SK-N-MC (cell line): ENCODE measurements at places on chromosomes 2 and 18.

DNA sequence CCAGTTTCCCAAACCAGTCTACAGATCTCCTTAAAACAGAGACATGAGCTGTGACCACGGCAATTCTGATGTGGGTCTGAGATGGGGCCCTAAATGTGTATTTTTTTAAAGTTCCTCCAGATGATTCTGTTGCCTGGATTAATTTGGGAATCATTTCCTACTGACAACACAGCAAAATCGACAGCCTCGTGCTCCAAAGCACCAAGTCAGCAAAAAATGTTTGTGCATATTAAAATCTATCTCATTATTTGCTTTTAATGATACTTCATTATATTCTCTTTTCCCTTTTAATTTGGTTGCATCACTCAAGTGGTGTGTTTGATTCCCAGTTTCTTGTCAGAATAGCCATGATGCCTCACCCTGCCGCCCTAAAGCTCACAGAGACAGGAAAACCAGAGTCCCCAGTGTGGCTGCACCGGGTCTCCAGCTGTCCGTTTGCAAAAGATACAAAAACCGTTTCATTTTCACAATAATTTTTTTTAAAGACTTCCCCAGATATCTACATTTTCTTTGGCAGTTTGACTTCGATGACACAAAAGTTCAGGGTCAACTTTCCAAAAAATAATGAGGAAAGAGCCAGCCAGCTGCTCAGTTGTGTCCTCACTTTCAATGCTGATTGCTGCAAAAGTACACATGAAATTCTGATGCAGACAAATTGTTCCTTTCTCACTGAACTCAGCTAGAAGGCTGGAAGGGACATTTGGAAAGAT is 443.2 kb upstream of the ID2 start:
- DNase-seq: no peak

DNA sequence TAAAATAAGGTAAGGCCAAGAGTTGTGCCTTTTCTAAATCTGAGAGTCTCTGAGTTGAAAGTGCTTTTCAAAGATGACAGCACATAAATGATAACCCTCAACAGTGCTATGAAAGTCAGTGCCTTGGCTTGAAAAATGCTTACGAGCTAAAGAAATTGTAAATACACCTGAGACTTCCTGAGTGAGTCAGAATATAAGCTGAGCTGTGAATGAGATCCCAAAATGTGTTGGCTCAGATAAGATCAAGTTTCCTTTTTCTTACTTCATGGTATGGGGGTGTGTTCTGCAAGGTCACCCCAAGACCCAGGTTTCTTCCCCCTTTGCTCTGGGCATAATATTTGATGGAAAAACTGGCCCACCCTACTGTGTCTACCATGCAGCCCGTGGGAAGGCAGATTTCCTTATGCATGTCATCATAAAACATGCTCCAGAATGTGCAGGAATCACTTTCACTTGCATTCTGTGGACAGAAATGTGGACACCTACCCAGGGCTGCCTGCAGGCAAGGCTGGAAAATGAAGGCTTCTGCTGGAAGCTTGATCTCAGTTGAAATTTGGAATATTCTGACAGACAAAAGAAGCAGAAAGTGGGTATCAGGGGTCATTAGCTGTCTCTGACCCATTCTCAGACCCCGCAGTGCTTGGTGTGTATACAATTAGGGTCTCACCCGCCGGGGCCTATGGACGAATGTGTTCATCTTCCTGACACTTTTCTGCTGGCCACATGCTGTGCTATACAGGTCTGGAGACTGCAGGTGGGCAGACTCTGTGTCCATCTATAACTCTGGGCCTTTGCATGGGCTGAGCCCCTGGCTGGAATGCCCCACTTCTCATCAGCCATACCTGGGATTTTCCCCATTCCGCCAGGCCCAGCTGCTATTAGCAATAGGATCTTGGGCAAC is 212.6 kb downstream of the SH3RF3 start:
- DNase-seq: no peak

- no peak for DNase-seq
These were observed 68.1 kb downstream of the CDH2 start for GRCh38 chr18:28108814-28109213.

GRCh38 chr2:3268705-3269029 is 109.0 kb downstream of the EIPR1 start:
- no peak for DNase-seq

DNA sequence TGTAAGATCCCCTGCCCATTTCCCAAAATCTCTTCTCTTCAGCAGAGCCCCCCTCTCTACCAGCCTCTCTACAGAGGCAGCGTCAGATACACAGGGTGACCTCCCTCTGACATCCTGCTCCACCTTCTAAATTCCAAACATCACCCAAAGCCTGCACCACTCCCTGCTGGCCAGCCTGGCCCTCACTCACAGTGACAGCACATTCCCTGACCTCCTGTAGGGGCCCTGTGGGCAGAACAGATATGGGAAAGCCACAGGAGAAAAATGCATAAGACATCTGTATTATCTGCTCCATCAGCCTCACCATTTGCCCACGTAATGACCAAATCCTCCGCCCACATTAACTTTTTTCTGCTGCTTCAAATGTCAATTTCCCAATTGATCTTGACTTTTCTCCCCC is 40.6 kb downstream of the TRABD2A start:
- DNase-seq: no peak

DNA sequence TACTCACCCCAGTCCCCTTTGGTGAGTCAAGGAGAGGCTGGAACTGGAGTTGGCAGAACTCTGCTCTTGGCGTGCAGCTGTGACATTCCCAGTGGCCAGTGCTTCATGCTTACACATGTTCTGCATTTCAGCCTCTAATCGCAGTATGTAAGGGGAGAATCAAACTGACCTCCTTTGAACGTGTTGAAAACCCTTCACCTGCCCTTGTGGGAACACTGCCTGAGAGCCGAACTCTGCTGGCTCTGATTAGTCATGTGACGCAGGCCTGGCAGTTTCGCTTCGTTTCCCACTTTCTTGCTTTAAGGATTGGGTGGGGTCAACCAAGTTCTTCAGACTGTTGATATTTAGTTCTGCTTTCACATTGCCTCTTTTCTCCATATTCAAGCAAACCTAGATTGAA is 173.8 kb upstream of the BCL2L11 start:
- DNase-seq: no peak

DNA sequence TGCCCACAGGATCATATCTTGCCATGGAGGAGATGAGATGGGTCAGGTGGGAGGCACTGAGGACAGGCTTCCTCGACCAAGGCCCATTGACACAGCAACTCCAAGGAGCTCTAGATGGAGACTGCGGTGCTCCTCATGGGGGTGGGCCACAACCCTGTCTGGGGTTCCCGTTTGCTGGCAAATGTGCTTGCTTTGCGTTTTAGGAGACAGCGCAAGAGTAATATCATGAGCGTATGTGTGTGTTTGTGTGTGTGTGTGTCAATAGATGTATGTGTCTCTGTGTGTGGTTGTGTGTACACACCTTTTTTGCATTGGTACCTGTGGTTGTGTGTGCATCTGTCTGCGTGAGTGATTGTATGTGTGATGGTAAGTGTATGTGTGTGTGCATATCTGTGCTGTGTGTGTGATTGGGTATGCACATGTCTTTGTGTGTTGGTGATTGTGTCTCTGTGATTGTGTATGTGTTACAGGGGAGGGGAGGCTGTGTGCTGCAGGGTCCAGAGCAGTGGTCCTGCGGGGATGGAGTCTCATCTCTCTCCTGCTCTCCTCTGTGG is 4.4 kb downstream of the FBLN7 start:
- DNase-seq: no peak

DNA sequence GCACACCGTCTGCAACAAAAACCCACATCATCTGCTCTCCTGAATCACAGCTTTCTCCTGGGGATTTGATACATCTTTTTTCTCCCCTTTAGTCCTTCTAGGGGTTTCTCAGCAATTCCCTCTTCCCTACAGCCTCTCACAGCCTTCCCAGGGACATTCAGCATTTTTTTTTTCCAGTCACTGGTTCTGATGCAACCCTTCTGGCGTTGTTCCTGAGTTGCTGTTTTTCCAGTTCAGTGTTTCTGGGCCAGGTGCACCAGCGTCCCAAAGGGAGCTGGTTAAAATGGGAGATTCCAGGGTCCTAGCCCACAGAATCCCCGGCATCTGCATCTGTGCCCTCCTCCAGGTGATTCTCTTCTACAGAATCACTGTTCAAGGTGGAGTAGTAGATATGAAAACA is 36.1 kb downstream of the ADCY3 start:
- no peak for DNase-seq

GRCh38 chr18:51447351-51448342 is 250.2 kb upstream of the MEX3C start:
- DNase-seq: no peak

DNA sequence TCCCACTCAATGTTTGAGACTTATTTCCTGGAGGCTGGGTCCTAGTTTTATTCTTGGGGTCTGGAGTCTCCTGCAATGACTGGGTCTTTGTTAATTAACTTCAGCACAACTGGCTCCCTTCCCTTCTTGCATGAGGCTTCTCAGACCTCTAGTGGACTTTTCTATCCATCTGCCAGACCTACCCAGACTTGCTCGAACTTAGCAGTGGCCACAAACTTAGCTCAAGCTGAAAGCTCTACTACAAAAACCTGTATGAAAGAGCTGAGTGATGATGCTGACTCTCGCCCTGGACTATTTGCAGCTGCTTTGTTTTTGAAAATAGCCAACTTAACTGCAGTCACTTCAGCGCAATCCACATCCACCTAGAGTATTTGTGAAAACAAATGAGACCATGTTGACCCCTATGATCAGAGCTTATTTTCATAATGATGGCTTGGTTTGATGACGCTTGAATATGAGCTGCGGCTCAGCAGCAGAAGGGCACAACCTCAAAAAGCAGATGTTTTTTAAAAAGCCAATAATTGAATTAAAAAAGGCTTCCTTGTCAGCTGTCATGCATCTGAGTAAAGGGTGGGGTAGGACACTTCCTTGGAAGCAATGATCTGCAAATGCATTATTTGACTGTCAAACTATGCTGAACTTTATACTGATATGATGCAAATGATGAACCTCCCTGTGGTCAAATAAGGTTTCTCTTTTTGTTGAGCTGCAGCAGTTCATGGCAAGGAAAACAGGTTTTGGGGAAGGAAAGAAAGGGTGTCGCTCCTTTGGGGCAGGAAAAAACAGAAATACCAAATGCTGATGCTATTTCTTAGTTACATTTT is 10.6 kb upstream of the ANXA4 start:
- no peak for DNase-seq

DNA sequence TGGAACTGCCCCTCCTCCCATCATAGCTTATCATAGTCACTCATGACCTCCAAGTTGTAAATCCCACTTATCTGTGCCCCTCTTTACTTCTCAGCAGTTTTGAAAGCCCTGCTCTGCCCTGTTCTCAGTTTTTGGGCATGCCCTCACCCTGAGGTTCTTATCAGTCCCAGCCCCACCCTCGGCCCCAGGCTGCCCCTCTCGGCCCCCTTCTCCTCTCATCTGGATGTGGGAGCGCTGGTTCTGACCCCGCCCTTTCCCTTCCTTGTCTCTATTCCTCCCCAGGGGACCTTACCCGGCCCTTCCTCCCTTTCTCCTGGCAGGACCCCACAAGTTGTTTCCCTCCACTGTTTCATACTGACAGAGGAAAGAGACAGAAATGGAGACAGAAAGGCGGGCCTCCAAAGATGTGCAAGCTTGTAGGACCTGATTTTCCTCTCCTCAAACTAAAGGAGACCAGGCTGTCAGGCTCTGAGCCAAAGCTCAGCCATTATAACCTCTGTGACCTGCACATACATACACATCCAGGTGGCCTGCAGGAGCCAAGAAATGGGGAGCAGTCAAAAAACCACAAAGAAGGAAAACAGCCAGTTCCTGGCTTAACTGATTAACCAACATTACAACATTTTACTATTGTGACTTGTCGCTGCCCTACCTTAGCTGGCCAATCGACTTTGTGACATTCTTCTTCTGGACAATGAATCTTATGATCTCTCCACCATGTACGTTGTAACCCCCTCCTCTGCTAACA is 171.0 kb upstream of the HS6ST1 start:
- no peak for DNase-seq

GRCh38 chr18:43934322-43934721 is 657.0 kb upstream of the SYT4 start:
- DNase-seq: no peak

- DNase-seq: no peak
These were observed 93.3 kb downstream of the HNRNPLL start for GRCh38 chr2:38509314-38509946.

DNA sequence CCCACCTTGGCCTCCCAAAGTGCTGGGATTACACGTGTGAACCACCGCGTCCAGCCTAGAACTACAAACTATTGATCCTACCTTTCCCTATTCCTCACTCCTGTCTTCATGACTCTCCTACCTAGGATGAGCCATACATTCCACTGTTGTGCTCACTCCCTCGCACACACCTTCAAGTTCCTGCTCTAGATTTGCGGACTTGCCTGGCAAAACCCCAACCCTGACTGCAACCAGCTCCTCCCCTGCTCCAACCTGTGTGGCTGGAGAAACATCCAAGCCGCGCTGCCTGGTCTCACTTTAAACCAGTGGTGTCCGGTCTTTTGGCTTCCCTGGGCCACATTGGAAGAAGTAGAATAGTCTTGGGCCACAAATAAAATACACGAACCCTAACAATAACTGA is 5.0 kb upstream of the DNPEP start:
- DNase-seq: no peak

DNA sequence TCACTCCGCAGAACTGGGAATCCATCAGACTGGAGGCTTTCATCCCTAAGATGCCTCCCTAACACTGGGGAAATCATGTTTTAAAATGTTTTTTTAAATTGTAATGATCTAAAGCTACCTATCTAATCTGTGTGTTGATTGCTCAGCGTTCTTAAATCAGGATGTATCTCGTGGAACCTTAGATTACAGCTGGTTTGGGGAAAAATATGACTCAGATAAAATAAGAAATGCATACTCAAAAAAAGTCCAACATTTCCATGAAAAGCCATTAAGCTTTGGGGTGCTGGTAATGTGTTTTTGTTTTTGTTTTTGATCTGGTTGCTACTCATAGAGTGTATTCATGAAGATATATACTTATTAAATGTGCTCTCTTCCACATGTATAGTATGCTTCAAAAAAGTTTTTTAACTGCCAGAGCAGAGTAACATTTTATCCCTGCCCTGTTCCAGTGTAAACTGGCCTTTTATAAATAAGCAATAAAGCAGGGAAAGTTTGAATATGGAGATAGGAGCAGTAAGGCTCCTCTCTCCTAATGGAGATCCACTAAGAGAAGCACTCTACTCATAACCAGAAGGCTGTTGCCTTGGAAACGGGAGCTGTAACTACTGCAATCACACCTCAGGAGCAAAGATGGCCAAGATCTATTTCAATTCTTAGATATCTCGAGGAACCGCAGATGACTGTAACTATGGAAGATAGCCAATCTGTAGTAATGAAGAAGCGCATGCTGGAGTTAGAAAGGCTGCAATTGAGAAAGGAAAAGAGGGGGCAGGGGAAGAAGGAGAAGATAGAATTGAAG is 41.6 kb downstream of the ANKRD44 start:
- DNase-seq: no peak

- DNase-seq: no peak
These were observed 21.0 kb downstream of the TCF7L1 start for GRCh38 chr2:85154048-85154753.

GRCh38 chr2:70776266-70776665 is 8.3 kb upstream of the ADD2 start:
- no peak for DNase-seq

DNA sequence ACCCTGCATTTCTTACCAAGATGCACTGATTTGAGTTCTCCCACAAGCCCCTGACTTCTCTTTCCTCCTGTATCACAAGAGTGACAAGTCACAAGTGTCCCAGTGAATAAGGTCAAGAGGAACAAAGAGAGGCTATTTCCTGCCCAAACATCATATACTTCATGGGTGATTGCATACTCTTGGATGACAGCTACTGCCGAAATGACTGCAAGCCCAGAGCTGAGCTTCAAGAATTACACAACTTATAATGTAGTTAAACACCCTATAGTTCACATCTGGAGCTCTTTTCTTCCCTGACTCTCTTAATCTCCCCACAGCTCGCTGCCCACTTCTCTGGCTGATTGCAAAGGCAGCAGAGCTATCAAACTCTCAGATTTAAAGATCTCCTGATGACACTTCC is 289.7 kb upstream of the PARD3B start:
- no peak for DNase-seq
